ENCODE measurements at places on chromosomes 6 and 20. TPM values are rescaled to one million over a fixed set of nuclear protein-coding genes. Genes with fewer than 3 reads are reported as not detected.
A peak's percentile ranks its signal among the peaks of the same experiment; 100 is the strongest.

The SRMS gene
- total RNA-seq = not detected

The KCNK15 gene
- total RNA-seq = 0.32 TPM

DNA sequence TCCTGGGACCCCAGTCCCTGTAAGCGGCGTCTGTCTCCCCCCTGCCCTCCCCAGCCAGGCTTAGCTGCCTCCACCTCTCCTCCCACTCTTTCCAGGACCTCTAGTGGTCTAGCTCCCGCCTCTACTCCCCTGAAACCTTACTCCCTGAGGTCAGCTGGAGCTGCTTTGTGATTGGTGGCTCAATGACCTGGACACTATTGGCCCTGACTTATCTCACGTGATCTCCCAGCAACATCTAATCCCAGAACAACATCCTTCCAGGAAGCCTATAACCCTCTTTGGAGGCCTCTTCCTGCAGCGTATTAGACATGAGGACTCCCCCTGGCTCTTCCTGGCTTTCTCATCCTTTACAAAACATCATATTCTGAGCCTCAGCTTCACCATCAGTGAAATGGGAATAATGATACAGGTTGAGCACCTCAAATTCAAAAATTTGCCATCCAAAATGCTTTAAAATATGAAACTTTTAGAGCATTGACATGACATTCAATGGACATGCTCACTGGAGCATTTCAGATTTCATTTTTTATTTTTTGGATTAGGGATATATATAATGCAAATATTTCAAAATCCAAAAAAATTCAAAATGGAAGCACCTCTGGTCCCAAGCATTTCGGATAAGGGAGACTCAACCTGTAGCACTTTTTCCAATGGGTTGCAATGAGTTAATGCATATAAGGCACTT, 16.3 kb upstream of the SRC start:
- DNase-seq = no peak

The SSTR4 gene
- not detected for total RNA-seq

- no peak for DNase-seq
These were observed 12.0 kb downstream of the CD83 start for GRCh38 chr6:14129575-14129974.

- no peak for DNase-seq
These were observed 16.6 kb downstream of the CTCFL start for GRCh38 chr20:57508381-57508780.

DNA sequence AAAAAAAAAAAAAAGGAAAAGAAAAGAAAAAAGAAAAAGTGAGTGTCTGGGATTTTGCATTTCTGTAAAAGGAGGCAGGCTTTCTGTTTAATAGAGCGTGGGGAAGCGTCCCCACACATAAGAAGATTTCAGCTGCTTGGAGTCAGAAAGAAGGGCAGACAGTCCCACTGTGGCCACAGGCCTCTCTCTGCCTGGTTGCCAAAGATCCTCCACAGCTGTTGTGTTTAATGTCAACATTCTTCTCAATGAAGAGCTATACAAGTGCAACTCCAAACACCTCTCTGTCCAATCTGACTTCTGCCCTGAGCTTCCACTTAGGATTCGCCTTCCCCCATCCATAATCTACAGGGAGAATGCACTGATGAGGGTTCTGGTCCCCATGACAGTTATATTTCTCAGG, 64.3 kb upstream of the MLN start:
- no peak for DNase-seq

DNA sequence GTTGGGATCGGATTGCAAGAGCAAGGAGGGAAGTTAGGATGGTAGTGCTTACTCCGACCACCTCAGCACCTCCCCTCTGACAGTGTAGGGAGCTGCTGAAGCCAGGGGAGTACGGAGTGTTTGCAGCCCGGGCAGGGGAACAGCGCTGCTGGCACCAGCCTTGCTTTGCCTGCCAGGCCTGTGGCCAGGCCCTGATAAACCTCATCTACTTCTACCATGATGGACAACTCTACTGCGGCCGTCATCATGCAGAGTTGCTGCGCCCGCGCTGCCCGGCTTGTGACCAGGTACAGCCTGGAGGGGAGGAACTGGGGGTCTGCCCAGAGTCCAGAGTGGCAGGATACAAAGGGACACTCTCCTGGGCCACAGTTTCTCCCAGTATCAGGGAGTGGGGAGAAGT, 2.2 kb upstream of the TOMM6 start:
- DNase-seq = no peak

The GINS1 gene
- total RNA-seq = 0.73 TPM

DNA sequence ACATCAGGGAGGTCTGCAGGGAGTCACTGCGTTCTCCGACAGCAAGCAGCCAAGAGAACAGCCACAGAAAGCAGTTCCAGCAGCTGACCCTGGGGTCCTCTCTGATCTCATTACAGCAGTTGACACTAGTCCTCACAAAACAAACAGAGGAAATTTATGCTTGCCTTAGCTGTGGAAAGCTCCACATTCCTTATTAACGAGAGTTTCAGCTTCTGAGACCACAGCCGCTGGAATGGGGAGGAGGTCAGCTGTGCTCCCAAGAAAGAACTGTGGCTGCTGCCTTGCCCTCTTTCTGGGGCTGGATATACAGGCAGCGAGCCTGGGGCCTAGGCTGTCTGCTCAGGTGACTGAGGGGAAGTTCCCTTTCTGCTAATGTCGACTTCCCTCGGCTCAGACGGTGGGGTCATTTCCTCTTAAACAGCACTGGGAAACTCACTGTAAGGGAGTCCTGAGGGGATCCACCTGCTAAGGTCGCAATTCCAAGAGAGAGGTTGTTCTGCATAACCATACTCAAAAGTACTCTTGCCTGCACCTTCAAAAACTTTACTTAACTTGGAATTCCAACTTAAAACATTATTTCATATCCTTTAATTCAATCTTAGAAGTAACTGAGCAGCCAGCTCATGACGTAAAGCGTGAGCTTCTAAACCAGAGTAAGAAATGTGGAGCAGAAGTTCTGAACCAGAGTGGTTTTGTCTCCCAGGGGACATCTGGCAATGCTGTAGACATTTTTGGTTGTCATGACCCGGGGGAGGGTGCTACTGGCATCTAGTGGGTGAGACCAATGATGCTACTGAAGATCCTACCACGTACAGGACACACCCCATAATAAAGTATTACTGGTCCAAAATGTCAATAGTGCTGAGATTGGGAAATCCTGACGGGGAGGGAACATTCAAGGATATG, 80.3 kb downstream of the BACH2 start:
- DNase-seq = no peak

The C20orf141 gene
- total RNA-seq = not detected

GRCh38 chr6:168216751-168217191, 102.8 kb downstream of the DACT2 start:
- DNase-seq = peak; percentile 27

GRCh38 chr20:40703975-40704530, 15.0 kb upstream of the MAFB start:
- DNase-seq = no peak

- no peak for DNase-seq
These were observed 338.3 kb upstream of the CHD6 start for GRCh38 chr20:41956338-41957074.

- no peak for DNase-seq
These were observed 28.1 kb upstream of the MTCL3 start for GRCh38 chr6:127547215-127547614.

DNA sequence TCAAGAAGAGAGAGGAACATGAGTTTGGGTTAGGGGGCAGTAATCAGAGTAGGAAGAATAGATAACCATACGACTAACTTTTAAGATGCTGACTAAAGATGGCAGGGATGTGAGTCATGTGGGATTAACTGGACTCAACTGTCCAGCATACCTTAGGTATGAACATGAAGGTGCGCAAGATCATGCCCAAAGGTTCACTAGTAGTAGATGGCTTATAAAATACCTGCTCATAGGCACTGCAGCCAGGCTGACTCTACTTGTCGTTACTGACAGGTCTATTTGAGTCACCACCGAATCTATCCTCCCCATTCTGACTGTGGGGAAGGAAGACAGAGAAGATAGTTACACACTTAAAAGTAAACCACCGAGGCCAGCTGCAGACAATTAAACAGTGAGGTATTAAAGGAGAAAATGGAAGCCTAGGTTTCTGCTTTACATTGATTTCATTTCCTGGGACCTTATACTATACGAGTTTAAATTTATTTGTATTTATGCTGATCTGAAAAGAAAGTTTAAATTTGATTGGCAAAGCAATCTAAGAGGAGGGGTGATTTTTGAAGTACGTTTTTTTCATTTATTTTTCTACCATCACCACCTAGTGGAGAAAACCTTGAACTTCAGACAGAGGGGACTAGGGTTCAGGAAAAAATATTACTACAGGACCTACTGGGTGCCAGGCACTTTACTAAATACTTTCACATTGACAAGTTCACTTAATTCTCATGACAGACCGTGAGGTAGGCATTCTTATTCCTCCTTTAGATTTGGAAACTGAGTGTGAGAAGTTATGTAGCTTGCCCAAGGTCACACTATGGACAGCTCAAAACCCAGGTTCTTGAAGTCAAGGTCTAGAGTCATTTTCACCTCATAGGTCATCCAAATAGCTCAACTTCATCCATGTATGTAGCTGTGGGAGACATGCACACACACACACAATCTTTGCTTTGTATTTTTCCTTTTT, 4.0 kb upstream of the WRNIP1 start:
- DNase-seq = no peak

DNA sequence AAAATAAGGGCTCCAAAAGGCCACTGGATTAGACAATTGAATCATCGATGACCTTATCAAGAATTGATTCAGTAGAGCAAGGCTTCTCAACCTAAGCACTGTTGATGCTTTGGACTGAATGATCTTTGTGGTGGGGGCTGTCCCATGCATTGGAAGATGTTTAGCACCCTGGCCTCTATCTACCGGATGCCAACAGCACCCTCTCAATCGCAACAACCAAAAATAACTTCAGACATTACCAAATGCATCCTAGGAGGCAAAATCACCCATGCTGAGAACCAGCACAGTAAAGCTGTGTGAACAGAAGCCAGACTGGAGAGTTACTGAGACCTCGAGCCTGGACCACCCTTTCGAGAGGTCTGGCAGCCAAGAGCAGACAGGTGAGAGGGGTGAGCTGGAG, 67.5 kb downstream of the TBC1D7 start:
- no peak for DNase-seq

DNA sequence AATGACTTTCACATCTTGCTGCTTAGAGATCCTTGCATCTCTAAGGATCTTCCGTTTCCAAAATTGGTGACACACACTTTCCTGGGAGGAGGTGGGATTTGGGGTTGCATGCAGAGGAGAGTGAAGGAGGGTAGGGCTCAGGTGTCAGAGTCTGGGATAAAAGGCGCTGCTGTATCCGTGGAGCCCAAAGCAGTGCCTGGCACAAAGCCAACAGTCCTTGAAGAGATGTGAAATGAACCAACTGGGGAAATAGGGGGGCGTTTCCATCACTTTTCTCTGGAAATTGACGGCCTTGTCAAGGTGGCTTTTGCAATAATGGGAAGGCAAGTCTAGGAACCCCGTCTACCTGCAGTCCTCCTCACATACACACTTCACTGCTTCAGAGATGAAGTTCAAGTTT, 59.5 kb upstream of the NELFCD start:
- DNase-seq = no peak

DNA sequence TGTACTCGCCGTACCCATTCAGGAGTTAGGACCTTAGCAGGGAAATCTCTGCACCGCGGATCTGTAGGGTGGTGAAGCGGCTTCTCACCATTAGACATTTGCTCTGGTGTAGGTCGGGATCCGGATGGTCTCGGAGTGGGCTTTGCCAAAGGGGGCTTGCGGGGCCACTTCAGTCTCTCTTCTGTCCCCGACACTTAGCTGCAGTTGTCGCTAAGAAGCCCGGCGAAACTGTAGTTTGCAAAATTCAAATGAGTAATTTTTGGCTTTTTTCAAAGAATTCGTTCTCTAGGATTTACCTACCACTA, 433 bp downstream of the QRSL1 start:
- DNase-seq = no peak

The DHX16 gene
- 20.6 TPM for total RNA-seq

GRCh38 chr6:53273370-53273769, 75.4 kb downstream of the ELOVL5 start:
- no peak for DNase-seq

- no peak for DNase-seq
These were observed 66.9 kb upstream of the KCNK16 start for GRCh38 chr6:39389484-39389767.

DNA sequence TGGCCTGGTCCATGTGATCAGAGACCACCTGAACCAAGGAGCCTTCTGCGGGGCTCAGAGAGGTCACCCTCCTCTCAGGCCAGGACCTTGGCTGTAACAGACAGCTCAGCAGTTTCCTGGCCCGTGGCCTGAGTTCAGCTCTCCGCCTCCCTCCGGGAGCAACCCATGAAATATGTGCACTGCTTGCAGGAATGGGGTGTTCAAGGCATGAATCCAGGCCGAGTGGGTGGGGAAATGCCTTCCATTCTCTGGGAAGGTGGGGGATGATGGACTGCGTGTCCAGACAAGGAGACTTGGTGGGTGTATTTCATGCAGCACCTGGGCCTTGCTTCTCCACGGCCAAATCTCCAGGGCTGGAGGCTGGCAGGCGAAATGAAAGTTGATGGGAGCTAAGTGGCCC, 46.0 kb downstream of the SIRPA start:
- no peak for DNase-seq

The PBOV1 gene
- not detected for total RNA-seq

The HLA-DRA gene
- total RNA-seq = 99.2 TPM

The SRF gene
- total RNA-seq = 77.6 TPM

DNA sequence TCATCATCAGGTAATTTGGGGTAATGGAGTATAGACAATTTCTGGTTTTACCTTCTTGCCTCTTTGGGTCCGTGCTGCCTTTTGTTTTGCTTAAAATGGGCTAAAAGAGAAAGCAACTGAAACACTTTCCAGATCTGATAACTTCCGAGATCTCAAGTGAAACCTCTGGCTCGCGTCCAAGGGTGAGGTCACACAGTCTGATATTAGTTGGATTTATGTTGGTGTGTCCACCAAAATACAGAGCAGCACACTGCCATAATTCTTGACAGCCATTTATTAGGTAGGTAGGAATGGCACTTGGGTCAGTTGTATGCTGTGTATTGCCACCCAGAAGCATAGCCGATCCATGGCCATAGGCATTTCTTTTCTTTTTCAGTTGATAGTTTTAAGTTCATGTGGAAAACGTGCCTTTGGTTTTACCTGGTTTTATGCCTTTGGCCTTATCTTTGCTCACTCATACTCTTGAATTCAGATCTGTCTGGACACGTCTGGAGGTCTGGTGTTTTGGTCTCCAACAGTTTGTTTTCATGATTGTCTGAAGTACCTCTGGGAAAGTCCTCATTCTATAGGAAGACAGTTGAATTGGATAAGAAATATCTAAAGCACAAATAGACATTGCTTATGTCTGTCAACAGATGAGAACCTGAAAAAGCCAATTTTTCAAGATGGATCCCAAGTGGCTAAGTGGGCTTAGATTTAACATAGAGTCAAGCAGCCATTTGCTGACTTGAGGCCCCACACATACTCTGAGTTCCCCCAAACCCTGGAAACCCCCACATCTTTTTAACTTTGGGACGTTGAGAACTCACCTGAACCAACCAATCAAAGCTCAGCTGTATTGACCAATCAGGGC, 320.8 kb downstream of the SOX4 start:
- peak; percentile 71 for DNase-seq

DNA sequence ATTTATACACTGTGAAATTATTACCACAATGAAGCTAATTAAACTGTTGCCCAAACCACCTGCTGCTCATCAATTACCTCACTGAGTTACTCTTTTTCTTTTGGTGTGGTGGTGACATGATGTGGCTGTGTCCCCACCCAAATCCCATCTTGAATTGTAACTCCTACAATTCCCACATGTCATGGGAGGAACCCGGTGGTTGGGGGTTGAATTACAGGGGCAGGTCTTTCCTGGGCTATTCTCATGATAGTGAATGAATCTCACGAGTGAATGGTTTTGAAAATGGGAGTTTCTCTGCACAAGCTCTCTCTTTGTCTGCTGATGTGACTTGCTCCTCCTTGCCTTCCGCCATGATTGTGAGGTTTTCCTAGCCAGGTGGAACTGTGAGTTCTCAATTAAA, 145.0 kb downstream of the LRRC1 start:
- no peak for DNase-seq
